ENCODE measurements at places on chromosomes 5 and 9.

- no peak for DNase-seq
These were observed 22.8 kb upstream of the DTWD2 start for GRCh38 chr5:119011186-119011585.

GRCh38 chr9:80550181-80550580, 978.4 kb downstream of the TLE4 start:
- DNase-seq, result no peak

DNA sequence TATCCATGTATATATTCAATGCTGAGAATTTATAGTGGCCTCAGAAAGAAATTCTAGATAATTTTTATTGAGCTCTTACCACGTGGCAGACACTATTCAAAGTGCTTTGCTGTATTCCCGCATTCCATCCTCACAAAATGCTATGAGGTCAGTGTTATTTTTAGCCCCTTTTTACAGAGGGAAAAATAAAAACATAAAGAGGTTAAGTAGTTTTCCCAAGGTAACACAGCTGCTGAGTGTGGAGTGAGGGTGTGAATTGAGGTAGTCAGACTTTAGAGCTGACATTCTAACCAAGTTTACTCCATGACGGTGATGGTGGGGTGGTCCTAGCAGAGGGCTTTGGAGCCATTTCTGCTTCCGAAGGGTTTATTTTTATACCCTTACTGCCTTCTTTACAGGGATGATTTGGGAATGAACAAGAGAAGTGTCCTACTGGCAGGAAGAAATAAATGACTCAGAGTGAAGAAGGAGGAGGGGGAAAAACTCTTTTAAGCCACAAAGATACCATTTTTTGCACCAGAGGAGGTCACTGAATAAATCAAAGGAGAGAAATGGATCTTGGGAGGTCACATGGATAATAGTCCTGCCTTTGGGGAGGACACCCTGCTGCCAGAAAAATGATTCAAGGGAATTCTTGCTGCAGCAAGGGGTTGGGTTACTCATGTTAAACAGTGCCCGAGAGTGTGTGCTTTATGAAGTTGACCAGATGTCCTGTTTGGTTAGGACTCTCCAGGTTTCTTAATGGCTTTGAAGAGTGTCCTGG, 76.1 kb downstream of the HMHB1 start:
- peak; percentile 48 for DNase-seq

DNA sequence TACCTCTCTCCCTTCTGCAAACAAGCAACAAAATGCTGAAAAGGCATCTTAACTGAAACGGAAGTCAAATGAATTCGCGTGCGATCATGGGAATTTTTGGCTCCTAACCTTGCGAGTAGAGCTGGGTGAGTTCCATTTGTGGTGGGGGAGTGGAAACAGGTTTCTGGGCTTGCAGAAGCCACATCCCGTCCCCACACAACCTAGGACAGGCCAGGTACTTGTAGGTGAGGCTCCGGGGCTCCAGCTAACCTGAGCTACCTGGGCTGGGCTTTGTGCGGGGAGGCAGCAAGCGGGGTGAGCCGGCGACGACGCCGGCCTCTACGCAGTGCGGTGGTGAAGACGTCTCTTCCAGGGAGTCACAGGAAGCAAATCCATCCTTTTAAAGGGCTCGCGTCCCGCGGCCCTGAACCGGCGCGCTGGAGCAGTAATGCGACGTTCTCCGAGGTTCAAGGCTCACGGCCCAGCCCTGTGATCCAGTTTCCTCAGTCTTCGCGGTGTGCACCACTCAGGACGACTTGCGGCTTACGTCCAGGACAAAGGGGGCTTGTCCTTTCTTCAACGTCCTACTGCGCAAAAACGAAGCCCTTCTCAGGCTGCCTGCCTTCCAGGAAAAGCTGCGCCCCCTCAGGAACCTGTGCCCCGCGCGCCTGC, 567 bp upstream of the SPIN1 start:
- DNase-seq, result peak; percentile 77

- DNase-seq, result no peak
These were observed 80.2 kb downstream of the ARRDC3 start for GRCh38 chr5:91302958-91303357.

GRCh38 chr5:55521881-55522280, 12.9 kb downstream of the PLPP1 start:
- no peak for DNase-seq

DNA sequence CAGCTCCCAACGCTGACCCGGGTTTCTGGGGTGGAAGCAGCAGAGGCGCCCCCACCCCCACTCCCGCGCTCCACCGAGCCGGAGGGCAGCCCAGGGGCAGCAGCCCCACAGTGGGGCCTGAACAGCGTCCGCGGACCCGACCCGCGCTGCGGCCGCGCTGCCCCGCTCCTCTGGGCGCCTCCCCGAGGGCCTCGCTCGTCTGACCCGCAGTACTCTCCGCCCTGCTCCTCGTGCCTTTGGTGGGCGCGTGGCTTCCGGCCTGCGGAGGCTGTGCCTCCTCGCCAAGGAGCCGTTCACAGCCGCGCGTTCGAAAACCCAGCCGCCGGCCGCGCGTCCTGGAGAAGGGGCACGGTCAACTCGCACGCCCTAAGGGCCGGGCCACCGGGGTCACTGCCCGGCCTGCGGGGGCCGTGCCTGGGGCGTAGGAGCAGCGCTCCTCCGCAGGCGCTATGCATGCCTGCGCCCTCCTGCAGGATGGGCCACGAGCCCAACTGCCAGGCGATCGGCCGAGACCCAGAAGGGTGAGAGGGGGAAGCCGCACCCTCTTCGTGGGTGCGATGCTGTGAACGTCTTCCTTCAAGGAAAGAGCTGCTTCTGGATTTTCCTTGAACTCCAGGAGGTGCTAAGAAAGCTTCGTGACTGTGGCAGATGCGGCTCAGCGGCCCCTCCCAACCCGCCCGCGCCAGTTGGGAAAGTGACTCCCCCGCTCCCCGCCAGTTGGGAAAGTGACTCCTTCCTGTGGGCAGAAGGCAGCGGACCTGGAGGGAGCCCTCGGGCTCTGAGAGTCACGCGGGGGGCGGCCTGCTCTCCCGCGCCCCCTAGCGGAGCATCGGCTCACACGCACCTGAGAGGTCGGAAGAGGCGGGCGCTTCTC, 82.7 kb downstream of the HSD17B3 start:
- peak; percentile 71 for DNase-seq

DNA sequence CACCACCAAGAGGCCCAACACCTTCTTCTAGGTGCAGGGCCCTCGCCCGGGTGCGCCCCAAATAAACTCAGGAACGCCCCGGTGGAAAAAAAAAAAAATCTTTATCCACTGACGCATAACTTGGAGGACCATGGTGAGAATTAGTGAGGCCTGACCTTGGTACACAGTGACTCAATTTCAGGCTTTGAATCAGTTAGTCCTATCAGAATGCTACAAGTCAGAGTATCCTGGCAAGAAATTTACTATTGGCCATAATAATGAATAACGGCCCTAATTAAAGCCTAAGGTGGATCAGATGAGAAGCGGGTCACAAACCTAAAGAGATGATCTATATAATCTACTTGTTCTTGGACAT, 914.2 kb upstream of the DMAC1 start:
- no peak for DNase-seq

- DNase-seq, result peak; percentile 50
These were observed 2.6 kb downstream of the CCL19 start for GRCh38 chr9:34688329-34689115.

DNA sequence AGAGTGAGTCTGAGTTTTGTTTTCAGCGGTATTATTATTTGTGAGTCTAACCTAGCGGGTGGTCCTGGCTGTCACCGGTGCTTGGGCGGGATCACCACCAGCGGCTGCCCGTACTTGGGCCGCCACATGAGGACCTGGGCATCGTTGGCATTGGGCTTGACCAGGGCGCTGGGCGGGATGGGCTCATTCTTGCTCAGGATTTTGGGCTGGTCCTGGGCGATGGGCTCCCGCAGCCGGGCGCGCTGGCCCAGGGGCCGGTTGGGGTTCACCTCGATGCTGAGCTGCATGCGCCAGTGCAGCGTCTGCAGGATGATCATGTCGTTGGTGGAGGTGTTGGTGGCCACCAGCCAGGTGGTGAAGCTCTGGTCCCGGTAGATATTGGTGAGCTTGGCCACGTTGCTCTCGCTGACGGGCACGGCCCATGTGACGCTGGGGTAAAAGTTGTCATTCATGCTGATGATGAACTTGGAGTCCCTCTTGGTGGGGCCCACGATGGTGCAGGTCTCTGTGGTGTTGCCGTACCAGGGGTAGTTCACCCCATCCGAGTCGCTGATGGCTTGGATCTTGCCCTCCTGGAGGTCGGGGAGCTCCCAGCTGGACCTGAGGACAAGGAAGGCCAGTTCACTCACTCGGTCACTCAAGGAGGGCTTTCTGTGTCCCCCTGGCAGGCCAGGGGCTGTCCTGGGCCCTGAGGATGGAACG, 15.4 kb downstream of the FAM78A start:
- DNase-seq, result no peak

- DNase-seq, result no peak
These were observed 5.8 kb downstream of the GCNT4 start for GRCh38 chr5:75046366-75047142.

DNA sequence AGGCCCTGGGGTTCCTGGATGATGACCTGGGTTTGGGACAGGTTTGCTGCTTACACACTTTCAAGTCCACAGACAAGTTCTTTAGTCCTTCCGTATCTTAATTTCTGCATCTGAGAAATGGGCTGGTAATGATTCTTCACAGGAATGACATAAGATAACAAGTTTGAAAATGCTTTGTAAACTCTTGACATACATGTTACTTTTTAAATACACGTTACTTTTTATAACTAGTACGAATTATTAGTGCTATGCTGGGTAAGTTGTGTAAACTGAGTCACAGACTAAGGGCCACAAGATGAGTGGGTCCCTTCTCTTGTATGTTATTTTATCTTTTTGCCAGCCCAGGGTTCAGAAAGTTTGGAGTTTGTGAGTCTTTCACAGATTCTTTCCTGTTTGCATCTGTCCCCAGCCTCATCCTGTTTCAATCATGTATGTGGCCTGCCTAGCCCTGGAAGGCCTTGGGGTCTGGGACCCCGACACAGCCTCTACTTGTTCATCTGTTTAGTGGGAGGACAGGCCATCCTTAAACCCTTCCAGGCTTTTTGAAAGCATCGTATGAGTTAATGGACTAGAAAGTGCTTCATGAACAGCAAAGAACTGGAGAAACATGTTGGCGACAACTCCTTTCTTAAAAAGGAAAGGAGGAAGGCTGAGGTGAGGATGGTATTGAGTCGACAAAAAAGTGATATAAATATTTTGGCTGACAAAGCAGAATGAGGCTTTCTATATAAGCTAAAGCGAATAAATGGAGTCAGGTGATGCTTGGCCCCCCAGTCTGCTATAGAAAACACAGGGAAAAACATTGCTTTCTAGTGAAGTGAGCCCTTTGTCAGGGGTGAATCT, 9.3 kb downstream of the ZNF618 start:
- DNase-seq, result no peak

DNA sequence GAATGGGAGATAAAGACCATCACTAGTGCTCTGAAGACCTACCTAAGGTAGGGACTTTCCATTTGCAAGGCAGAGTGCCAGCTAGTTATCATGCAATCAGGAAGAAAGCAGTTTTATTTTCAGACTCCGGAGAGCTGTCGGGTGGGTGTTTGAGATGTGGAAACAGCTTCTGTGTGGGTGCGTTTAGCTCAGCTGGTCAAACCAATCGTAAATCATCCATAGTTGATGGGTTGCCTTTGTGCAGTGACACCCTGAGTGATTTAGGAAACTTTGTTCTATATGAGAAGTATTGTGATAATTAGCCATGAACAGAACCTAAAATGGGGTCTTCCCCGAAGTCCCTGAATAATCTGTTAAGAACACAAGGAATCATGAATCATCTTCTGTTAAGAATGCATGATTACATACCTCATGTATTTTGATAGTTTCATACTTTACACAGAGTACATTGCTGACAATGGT, 284.3 kb downstream of the ARHGAP26 start:
- no peak for DNase-seq

DNA sequence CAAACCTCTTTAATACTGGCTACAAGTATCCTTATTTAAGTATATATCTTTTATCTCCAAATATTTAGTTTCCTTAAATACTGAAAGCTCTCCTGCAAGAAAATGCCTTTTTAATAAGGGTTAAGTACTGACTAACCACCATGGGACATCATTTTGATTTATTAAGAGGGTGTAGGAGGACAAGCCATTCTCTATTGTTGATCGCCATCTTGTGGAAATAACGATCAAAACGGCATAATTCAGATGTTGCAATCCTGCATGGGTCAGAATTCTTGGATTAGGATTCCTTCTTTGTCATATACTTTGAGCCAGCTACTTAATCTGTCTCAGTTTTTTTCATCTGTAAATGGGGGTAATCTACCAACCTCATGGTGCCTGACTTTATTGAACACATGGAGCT, 28.7 kb upstream of the C5orf46 start:
- DNase-seq, result peak; percentile 76

- DNase-seq, result no peak
These were observed 196.0 kb downstream of the TTLL11 start for GRCh38 chr9:121897140-121897539.

DNA sequence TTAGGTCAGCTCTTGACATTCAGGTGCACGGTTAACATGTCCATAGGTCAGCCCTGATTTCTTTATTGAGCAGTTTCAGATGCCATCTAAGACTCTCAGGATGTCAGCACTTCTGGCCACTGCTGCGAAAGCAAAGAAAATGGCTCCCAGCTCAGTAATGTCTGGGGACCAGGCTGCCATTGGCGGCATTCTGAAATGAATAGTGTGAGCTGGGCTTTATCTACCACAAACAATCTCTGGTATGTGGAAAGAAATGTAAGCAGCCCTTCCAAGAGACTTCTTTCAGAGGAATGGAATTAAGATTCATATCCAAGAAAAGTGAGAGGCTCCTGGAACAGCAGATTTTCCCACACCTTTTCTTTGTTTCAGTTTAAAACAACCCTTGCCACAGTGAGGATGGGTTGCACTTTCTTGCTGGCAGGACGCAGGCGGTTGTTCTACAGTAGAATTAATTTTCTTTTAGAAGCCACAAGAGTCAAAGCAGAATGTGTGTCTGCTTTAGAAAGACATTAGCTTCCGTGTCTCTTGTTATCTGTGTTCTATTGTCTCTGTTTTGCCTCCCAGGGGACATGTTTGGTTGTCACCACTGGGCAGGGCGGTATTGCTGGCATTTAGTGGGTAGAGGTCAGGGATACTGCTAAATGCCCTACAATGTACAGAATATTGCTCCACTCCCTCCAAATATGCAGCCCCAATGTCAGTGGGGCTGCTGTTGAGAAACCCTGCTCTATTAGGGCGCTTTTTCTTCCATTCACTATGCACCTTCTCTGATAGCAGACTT, 149.9 kb upstream of the ANKH start:
- no peak for DNase-seq

GRCh38 chr9:73459817-73460216, 308.2 kb downstream of the ANXA1 start:
- DNase-seq, result no peak

DNA sequence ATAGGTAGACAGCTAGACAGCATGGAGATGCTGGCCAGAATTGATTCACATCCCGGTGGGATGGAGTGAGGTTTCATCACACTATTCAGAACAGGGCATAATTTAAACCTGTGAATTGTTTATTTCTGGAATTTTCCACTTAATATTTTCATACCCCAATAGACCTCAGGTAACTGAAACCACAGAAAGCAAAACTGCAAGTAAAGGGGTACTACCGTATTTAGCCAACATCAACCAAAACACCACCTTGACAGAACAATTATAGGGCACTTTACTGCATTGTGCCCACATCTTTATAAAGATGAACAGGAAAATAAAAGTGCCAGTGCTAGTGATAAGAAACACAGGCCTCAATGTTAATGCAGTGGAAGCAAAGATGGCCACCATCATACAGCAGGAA, 7.5 kb downstream of the SERINC5 start:
- DNase-seq, result no peak

All from DMS53 (cell line).